ENCODE measurements at places on chromosomes 1 and 21.

DNA sequence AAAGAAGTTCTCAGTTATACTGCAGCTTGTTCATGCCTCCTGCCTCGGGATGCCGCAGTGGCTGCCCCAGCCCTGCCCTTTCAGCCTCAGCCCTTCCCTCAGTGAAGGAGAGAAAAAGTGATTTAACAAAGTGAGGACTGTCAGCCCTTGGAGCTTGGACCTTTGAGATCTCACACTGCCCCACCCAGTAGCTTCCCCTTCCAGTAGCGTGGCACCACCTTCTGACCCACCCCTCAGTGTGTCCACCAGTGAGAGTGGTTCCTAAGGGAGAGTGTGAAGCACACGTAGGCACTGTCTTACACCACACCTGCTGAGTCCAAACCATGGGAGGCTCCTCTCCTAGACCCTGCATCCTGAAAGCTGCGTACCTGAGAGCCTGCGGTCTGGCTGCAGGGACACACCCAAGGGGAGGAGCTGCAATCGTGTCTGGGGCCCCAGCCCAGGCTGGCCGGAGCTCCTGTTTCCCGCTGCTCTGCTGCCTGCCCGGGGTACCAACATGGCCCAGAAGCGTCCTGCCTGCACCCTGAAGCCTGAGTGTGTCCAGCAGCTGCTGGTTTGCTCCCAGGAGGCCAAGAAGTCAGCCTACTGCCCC lies at the start of gene CDA:
CDA (plus strand) TSS at position 464 of the 592 bp plus-strand sequence; CDS start at position 497, 33 bp downstream.
- DNase-seq, result no peak

DNA sequence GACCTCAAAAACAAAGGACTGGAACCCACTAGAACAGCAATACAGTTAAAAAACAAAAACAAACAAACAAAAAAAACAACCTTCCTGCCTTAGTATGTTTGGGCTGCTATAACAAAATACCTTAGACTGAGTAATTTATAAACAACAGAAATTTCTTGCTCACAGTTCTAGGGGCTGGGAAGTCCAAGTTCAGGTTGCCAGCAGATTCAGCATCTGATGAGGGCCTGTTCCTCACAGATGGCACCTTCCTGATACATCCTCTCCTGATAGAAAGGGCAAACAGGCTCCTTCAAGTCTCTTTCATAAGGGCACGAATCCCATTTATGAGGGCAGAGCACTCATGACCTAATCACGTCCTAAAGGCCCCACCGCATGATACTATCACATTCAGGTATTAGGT lies 55.9 kb downstream of the TIAM1 start:
- DNase-seq, result no peak

GRCh38 chr21:22062472-22063139 lies 1064.4 kb downstream of the NCAM2 start:
- DNase-seq, result no peak

GRCh38 chr1:11046625-11047365 lies at the start of gene MASP2:
Gene MASP2, minus strand, starts transcription at chr1:11047239. Its CDS starts 32 bp downstream, at chr1:11047207.
- DNase-seq, result no peak

GRCh38 chr1:54665852-54666251 lies 24.3 kb downstream of the MROH7 start:
- DNase-seq, result no peak

- DNase-seq, result no peak
Measured at GRCh38 chr1:21961337-21961736, 15.5 kb upstream of the CELA3B start.
